Activated T-cell treated with anti-CD3 and anti-CD28 coated beads for 24 hours (primary cell): ENCODE measurements at places on chromosomes 1 and 21.

GRCh38 chr1:1058088-1058905 is 15.8 kb downstream of the RNF223 start:
- no peak for DNase-seq

DNA sequence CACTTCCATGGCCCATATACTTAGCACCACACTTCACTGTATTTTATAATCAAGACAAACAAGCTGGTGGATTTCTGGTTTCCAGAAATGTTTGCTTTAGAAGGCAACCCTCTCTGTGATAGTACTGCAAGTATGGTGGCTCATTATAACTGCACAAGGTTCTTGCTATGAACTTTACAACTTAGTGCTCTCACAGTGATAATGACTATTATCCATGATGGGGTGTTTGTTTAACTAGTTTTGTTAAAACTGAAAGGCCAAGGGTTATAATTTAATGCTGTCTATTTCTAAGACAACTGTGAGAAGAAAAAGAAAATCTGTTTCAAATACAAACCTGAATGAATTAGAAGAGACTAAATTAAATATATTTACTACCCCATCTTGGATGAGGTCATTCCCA is 903.2 kb downstream of the ADGRL2 start:
- no peak for DNase-seq

GRCh38 chr1:226887006-226887405 is 16.6 kb downstream of the PSEN2 start:
- DNase-seq = no peak

- DNase-seq = no peak
These were observed 41.9 kb upstream of the NTNG1 start for GRCh38 chr1:107098961-107099360.

DNA sequence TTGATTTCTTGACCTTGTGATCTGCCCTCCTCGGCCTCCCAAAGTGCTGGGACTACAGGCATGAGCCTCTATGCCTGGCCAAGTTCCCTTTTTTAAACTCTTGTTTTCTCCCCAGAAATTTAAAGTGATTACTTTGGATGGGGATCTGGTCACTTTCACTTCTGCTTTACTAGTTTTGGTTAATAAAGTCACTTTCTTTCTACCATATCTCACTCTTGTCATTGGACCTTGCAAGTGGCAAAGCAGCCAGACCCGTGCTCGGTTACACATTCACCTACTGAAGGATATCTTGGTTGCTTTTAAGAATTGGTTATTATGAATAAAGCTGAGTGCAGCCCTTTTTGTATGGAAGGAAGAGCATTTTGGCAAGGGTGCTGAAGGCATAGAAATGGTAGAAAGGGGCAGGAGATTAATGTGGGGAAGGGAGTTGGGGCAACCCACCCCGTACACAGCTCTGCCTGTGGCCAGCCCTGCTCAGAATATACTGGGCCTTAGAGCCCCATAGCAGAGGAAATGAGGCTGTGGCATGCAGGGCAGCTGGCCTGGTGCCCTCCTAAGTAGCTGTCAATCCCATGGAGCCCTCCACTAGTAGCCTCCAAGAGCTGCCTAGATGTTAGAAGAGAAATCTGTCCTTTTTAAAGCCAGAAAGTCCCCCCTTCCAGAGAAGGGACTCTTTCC is 40.7 kb downstream of the CD2 start:
- no peak for DNase-seq

DNA sequence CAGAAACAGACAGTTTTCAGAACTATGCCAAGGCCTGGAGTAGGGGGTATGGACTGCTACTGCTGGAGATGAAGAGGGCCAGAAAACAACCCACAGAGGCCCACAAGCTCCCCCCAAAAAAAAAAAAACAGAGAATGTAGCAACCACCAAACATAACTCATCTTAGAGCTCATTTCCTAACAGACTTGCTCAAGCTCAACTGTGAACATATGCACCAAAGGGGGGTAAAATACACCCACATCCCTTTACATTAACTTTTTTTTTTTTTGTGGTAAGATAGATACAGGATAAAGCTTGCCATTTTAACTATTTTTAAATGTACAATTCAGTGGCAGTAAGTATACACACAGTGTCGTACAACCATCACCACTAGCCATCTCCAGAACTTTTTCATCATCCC is 36.0 kb downstream of the SEC16B start:
- DNase-seq = no peak

DNA sequence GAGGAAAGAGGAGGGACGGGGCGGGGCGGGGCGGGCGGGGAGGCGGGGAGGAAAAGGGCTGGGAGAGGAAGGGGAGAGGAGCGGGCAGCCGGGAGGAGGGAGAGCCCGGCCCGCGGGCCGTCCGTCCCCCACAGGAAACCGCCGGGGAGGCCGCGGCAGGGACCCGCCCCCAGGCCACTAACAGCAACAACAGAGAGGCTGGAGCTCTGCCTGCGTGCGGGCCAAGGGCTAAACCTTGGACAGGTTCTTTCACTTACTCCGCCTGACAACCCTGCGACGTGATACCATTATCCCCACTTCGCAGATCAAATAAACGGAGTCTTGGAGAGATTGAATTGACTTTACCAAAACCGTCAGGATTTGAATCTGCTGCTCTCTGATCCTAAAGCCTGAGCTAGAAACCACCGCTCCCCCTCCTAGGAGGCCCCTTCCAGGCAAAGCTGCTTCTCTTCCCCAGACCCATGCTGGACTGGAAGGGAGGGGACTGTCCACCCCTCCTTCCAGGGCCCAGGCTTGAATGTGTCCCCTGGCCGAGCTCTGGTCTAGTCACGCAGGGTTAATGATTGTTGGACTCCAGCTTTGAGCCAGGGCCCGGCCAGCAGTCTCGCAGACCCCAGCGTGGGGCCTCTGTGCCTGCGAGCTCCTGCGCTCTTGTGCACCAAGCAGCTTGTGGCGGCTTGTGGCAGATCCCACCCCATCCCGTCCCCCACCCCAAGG is at the start of gene EVA1B:
EVA1B (minus strand) TSS at position 10 of the 717 bp plus-strand sequence. CDS start 608 bp downstream, outside the sequence.
- no peak for DNase-seq

DNA sequence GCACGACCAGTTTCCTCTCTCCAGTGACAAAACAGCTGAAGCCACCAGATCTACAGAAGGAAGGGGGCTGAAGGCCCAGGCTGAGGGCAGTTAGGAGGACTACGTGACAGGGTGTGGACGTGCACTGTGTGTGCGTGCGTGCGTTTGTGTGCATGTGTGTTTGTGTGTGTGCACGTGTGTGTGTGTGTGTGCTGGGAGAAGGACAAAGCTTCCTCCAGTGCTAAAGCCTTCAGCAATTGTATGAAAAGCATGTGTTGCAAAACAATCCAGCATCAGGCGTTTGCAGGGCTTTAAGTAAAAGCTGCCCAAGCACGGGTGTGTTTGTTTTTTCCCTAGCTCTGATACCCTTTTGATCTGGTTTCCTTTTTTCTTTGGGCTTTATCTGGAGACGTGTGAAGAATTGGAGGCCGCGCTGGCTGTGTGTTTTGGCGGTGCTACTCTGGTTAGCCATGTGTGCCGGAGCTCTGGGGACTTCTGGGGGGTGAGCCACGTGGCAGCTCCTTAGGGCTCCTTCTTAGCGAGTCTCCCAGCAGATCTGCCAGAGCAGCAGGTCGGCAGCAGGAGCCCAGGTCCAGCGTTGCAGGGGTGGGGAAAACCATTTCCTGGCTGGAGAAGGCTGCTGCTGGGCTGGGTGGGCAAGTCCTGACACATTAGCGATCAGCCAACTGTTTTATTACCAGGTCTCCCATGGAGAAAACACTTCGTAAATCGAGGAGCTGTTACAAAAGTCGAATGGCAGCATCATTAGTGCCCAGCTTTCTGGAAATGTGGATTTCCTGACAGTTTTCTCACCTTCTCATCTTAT is 73.4 kb downstream of the UCK2 start:
- no peak for DNase-seq

- DNase-seq = no peak
These were observed 28.6 kb upstream of the IFNAR1 start for GRCh38 chr21:33296156-33296555.
